ENCODE measurements at places on chromosomes 6 and 20. TPM values are rescaled to one million over a fixed set of nuclear protein-coding genes. Genes with fewer than 3 reads are reported as not detected.
A peak's percentile ranks its signal among the peaks of the same experiment; 100 is the strongest.

DNA sequence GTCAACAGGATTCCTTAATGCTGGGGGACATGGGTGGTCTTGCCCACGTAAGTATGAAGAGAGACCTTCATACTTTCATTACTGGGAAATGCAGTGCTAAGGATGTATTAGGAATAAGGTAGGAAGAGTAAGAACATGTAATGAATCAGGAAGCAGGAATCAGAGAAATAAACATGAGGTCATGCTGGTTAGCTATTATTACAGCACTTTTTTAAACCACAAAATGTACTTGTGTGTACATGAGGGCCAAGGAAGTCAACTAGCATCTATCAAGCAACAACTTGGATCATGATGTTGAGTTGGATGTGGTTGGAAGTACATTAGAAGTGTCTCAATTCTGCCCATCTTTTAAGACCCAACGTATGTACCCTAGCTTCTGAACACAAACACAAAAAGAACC, 63.5 kb upstream of the E2F3 start:
- peak; percentile 64 for DNase-seq

GRCh38 chr20:2671977-2672376, 8.0 kb upstream of the IDH3B start:
- DNase-seq = no peak

GRCh38 chr6:137685798-137686375, 181.2 kb upstream of the TNFAIP3 start:
- no peak for DNase-seq

GRCh38 chr6:33075208-33075567, 602 bp upstream of the HLA-DPB1 start:
- DNase-seq = no peak

GRCh38 chr6:111625461-111626391, 20.0 kb upstream of the TRAF3IP2 start:
- DNase-seq = peak; percentile 29

GRCh38 chr20:47224857-47225256, 131.6 kb downstream of the ZMYND8 start:
- no peak for DNase-seq

- no peak for DNase-seq
Measured at GRCh38 chr20:38855356-38855755, 49.9 kb downstream of the PPP1R16B start.

GRCh38 chr20:675453-676314, at the start of gene SCRT2:
Gene SCRT2, minus strand, starts transcription at chr20:675802. Its CDS starts 201 bp downstream, at chr20:675601.
- DNase-seq = peak; percentile 22

GRCh38 chr20:17504066-17504897, 26.9 kb downstream of the BFSP1 start:
- no peak for DNase-seq

DNA sequence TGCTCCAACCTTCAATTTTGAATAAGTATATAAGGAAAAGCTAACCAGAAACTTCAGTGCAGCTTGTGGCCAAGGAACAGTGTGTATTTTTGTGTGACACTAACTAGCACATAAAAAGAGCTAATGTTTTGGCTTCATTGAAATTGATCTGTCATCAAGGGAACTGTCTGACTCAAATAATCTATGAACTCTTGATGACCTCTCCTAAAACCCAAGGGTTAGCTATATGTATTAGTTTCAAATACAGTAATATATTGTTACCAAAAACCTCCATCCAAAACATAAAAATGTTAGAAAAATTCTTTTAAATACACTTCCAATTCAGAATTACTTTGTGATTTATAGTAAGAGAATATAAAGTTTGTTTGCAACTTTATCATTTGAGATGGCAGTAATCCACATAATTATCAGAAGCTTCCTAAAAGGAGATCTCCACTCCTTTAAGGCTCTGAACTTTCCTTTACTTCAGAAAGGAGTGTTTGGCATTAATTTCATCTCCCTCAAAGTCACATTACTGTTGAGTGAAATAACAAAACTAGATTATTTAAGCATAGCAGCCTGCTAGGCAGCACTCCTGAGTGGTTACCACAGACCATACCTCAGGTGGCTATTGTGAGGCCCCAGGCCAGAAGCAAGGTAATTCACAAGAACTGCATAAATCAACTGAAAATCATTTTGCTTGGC, 46.3 kb upstream of the HSF2 start:
- no peak for DNase-seq

DNA sequence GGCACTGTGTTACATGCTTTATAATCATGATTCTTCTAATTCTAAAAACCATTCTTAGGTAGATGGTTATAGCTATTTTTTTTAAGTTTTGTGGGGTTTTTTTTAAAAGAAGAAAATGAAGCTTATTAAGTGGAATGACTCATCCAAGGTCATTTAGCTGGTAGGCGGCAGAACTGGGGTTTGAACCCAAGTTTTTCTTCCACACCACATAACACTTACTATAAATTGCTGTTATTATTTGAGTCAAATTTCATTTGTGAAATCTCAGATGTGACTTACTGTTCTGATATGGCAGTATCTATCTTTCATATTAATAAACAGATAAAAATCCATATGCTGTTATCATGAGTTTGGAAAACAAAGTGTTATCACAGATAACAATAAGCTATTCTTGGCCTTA, 10.4 kb upstream of the COL10A1 start:
- no peak for DNase-seq

DNA sequence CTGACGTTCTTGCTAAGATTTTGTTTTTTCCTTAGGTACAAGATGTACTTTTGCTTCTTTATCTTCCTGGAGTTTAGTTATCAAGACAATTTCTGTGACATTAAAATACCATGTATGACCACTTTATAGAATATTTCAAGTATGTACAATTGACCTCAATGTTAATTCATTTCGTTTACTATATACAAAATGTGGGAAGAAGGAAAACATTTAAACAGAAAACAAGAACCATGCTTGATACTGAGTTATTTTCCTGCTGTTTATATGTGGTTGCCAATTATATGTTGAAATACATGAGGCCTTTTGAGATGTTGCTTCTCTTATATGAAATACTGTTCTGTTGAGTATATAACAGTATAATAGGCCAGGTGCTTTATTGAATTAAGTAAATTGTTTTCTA, 184.3 kb downstream of the JARID2 start:
- no peak for DNase-seq

- DNase-seq = no peak
Measured at GRCh38 chr6:34276881-34277762, 28.3 kb upstream of the SMIM29 start.

The FOXS1 gene
- not detected for total RNA-seq

The PGC gene
- total RNA-seq = not detected

The WFDC10B gene
- not detected for total RNA-seq

The SAMD5 gene
- 3.1 TPM for total RNA-seq

The MRPL14 gene
- total RNA-seq = 66.3 TPM

The DEFB124 gene
- not detected for total RNA-seq

The PLAGL1 gene
- 4.4 TPM for total RNA-seq

The MEP1A gene
- not detected for total RNA-seq

The SYNDIG1 gene
- total RNA-seq = not detected

The RTF2 gene
- 83.6 TPM for total RNA-seq

The COL12A1 gene
- 11.3 TPM for total RNA-seq

The CFAP206 gene
- total RNA-seq = not detected

The GPR6 gene
- total RNA-seq = not detected

The FERMT1 gene
- 26.6 TPM for total RNA-seq

The CDH4 gene
- 12.1 TPM for total RNA-seq
